ENCODE measurements at places on chromosomes 11 and 22.

DNA sequence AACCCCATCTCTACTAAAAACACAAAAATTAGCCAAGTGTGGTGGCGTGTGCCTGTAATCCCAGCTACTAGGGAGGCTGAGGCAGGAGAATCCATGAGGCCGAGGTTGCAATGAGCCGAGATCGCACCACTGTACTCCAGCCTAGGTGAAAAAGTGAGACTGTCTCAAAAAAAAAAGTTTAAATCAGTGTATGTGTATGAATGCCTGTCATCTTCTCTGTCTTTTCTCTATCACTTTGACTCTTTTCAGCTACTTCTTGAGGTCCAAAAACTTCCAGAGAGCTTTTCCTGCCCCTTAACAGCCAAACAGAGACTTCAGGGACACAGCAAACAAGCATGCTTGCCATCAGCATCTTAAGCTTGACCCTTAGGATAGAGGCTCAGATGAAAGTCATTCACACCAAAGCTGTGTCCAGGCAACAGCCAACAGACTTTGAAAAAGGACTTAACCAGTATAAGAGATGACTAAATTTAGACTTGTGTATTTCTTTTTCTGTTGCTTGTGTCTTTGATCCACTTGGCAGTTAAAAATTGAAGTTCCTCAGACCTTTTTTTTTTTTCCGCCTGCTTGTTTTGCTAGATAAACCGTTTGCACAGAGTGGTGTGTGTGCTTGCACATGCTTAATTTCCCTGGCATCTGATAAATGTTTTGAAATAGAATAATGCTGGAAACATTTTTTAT lies 151.9 kb downstream of the DBX1 start:
- DNase-seq = no peak

DNA sequence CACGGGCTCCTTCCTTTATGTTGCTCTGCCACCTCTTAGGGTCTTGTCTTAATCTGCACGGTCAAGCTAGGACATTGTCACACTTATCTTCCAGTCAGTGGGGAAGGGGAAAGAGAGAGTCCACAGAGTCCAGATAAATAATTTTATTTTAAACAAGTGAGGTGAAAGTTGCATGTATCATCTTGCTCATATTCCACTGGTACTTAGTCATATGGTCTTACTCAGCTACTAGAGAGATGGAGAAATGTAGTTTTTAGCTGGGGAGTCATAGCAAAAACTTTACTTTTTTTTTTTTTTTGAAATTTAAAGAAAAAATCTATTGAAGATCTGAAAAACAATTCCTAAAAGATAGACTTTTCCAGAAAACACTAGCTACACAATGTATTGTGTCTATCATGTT lies 29.0 kb downstream of the PDE3B start:
- DNase-seq = no peak

- DNase-seq = no peak
Observed at GRCh38 chr22:24994070-24994763, 41.7 kb downstream of the KIAA1671 start.

DNA sequence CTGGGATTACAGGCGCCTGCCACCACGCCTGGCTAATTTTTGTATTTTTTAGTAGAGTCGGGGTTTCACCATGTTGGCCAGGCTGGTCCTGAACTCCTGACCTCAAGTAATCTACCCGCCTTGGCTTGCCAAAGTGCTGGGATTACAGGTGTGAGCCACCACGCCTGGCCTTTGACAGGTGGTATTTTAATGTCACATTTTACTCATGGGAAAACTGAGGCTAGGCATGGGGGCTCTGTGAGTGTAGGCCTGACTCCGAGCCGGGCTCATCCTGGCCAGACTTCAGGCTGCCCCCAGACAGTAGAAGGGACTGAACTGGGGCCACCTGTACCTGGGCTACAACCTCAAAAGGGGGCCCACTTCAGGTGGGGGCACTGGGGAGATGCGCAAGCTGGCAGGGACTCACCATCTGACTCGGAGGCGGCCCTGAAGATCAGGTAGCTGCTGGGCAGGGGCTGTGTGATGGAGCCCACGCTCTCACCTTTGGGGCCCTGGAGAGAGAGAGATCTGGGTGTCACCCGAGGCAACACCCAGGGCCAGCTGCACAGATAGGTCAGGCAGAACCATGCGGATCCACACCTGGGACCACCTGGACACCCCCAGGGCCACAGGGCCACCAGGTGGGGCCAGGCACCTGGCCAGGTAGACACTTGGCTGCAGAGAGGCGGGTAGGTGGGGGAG lies 45.8 kb downstream of the OSBPL5 start:
- DNase-seq = no peak

DNA sequence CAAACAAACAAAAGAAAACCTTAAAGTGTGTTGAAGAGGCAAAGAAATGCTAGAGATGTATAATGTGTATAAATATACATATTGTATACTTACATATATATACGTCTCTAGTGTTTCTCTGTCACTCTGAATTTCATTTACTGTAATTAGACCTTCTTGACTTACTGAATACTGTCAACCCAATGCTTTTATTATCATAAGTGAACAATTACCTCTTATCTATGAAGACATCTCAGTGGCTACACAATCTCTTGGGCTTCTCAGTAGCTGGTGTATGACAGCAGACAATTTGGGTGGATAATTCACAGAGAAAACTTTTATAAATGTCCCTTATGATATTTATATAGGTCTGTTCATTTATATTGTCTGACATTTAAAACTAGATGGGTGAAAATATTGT lies 664.1 kb upstream of the ANO3 start:
- DNase-seq = no peak

- no peak for DNase-seq
Observed at GRCh38 chr22:49100316-49100715, 727.4 kb downstream of the BRD1 start.

GRCh38 chr11:88293931-88294330 lies 43.6 kb downstream of the CTSC start:
- DNase-seq = no peak

DNA sequence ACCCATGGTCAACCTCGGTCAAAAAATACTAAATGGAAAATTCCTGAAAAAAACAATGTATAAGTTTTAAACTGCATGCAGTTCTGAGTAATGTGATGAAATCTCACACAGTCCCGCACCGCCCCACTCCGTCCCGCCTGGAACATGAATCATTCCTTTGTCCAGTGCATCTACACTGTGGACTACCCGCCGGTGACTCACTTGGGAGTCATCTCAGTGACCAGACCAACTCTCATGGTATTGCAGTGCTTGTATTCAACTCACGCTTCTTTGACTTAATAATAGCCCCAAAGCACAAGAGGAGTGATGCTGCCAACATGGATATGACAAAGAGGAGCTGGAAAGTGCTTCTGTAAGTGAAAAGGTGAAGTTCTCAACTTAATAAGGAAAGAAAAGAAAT lies 48.8 kb downstream of the ARHGAP32 start:
- DNase-seq = peak; percentile 17

DNA sequence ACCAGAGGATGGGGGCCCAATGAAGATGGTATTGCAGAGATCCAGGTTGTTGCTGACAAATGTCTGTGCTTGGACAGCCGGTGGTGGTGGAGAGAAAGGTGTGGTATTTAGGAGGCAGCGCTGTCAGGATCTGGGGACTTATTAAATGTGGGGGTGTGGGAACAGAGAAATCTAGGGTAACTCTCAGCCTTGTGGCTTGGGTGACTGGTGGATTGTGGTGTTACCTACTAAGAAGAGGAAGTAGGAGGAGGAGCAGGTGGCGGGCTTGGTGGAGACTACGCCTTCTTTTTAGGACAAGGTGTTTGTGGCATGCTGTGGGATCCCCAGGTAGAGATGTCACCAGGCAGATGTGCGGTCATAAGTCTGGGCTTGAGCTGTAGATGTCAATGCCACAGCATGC lies 144.0 kb downstream of the GRIK4 start:
- DNase-seq = no peak

GRCh38 chr11:128790196-128790595 lies 76.9 kb downstream of the KCNJ1 start:
- no peak for DNase-seq

DNA sequence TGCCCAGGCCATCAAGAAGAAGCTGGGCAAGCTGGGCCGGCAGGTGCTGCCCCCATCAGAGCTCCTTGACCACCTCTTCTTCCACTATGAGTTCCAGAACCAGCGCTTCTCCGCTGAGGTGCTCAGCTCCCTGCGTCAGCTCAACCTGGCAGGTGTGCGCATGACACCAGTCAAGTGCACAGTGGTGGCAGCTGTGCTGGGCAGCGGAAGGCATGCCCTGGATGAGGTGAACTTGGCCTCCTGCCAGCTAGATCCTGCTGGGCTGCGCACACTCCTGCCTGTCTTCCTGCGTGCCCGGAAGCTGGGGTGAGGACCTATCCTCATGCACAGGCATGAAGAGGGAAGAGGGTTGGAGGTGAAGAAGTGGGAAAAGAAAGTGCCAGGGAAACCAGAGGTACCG lies 5.3 kb upstream of the NHERF4 start:
- peak; percentile 96 for DNase-seq

DNA sequence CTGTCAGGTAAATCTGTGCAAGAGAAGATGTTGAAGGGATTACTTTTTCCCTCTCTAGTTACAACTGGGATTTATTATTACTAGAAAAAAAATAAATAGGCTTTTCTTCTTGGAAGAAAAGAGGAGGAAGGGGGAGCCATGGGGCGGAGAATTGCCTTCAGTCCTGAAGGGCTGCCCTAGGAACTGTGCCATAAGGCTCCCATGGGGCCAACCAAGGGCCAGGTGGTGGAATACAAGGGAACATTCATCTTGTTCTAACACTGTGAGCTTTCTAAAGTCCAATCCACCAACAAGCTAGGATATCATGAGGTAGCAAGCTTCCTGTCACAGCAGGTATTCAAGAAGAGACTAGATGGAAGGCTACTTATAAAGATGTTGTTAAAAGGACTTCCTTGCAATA lies 24.8 kb upstream of the NRIP3 start:
- DNase-seq = no peak

DNA sequence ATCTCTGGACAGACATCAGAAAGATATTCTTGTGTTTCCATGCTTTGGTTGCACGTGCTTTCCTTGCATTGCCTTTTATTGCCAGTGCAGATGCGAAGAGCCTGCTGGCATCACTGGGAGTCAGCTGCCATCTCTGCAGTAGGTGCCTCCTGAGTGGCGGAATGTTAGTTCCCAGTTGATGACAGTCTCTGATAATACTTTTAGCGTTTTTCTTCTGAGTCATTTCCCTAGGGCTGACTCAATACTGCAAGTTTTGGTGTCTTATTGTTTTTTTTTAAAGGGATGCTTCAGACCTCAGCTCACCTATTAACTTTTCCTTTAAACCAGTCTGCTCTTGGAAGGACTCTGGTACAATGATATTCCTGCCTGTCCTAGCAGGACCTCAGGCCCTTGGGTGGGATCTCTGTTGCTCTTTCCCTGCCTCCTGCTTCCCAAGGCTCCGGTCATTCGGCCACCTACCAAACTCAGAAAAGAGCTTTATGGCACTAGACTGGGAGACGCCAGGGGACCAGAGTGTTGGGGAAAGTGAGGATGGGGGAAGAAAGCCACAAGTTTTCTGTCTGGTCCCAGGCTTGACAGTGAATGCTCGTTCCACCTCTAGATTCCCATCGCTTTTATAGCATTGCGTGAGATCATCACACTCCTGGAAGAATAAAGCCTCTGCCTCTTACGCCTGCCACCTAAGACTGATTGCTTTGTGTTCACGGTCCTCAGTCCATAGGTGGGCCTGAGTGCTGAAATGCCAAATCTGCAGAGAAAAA lies 308.7 kb downstream of the DDX10 start:
- DNase-seq = no peak

DNA sequence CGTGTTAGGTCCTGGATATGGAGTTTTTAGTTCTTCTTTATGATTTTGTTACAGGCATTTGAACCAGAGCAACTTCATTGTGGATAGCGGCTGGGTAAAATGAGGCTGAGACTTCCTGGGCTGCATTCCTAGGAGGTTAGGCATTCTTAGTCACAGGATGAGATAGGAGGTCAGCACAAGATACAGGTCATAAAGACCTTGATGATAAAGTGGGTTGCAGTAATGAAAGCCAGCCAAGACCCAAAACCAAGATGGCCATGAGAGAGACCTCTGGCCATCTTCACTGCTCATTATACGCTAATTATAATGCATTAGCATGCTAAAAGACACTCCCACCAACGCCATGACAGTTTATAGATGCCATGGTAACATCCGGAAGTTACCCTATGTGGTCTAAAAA lies 23.4 kb upstream of the CLMP start:
- DNase-seq = no peak

GRCh38 chr22:28885939-28886338 lies 2.6 kb downstream of the ZNRF3 start:
- no peak for DNase-seq

DNA sequence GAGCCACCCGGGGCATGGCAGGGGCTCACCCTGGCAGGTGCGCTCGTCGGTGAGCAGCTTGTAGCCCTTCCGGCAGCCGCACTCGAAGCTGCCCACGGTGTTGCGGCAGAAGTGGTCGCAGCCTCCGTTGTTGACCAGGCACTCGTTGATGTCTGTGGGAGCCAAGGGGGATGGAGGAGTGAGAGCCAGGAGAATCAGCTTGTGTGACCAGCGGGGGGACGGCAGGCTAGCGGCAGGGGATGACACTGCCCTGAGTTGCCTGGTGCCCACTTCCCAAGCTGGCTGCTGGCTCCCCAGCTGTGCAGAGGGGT lies 44.7 kb upstream of the TTLL12 start:
- no peak for DNase-seq

DNA sequence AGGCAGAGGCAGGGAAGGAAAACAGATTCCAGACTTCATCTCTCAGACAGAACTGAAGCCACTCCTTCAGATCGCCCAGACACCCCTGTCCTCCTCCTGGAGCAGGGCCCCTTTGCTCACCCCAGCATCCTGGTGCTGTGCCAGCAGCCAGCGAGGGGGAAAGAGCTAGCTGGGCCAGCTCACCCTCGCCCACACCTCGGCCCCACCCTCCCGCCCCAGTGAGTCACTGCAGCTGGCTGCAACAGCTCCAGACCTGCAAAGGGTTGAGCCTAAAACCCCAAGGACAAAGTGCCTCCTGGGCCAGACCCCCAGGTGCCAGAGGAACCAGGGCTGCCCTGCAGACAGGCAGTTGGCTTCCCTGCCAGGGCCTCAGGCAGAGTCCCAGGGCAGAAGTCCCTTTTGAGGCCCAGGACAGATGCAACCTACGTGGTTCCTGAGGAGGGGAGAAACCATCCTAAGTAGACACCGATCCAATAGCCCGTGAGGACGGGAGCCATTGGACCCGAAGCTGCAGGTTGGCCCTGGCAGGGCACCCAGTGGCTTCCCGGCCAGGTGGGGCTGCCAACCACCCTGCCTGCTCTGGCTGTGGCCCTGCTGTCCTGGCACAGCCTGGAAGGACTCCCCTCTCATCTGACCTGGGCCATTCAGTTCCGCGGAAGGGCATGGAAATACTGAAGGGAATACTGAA lies 7.2 kb downstream of the AHNAK start:
- no peak for DNase-seq

DNA sequence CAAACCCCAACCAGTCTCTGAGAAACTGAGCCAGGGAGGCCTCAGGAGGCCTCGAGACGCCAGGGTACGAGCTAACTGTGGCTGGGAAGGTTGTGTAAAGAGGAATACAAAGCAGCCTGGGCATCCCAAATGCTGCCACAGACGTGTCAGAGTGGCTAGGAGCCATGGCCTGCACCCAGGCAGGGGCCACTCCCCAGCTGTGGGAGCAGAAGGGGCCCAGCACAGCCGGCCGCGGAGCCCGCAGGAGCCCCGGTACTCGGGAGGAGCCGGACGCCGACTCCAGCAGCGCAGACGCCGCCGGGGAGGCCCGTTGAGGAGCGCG lies 349.8 kb upstream of the B3GAT1 start:
- no peak for DNase-seq

GRCh38 chr11:124745270-124745834 lies 5.6 kb downstream of the NRGN start:
- no peak for DNase-seq

GRCh38 chr11:31114442-31114841 lies 255.1 kb downstream of the DCDC1 start:
- DNase-seq = no peak
